ENCODE measurements at places on chromosomes 1 and 21. TPM values are rescaled to one million over a fixed set of nuclear protein-coding genes. Genes with fewer than 3 reads are reported as not detected.

DNA sequence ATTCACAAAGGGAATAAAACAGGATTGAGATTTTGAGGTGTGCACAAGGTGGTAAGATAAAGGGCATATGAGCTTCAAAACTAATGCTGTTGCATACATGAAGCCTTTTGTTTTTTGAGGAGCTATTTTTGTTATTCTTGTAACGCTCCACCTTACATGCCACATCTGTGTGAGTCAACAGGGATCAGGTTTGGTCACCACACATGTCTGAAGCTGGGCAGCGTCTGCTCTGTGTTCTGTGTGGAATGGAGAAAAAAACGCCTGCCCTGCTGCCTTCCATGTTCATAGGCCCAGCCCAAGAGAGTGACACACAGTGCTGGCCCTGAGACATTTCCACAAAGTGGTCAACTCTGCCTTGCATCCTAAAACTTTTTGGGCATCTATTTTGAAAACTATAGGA lies 67.7 kb downstream of the MPZL1 start:
- no peak for DNase-seq

- no peak for DNase-seq
Measured at GRCh38 chr1:24425922-24426321, 10.3 kb downstream of the NIPAL3 start.

DNA sequence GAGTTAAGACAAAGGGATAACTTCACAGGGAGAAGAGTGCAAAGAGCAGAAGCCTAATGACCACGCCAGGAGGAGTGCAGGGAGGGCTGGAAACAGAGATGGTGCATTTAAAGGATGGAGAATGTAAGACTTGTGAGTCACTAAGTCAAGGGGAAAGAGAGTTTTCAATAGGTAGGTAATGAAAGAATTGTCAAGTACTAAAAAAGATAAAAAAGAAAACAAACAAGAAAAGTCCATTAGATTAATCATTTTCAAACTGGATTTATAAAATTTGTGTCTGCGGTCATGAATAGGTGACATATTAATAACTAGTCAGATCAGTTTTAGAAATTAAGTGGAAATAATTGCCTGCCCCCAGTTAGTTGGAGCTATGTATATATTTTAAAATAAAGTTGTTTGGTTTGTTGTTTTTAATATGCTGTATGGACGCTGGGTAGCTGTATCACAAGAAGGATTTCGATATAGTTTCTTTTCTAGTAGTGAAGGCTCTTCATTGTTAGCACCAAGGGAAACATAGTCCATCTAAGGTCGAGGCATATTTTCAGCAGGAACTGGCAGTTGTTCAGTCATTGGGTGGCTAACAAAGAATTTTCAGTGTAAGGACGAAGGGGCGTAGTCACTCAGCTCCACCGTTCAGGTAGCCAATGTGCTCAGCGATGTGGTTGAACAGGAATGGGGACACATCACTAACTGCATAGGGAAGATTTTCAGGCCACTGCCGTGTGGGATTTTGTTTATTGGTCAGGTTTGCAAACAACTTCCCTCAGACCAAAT lies 203.0 kb downstream of the TGFB2 start:
- DNase-seq = no peak

DNA sequence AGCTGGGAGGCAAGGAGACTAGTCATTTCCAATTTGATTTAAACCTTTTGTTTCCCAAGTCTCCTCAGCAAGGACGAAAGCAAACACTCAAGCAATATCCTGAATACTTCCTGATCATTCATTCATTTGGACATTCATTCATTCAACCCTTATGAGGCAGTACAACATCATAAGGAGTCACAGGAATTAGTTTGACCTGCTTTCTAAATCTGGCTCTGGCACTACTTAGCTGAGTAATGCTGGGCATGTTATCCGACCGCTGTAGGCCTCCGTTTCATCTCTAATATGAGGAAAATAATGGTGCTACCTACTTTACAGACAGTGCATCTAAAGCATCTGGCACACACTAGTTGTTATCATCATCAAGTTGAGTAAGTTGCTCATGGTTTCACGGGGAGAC lies 11.7 kb downstream of the FAM78B start:
- no peak for DNase-seq

GRCh38 chr21:32803651-32804050 lies 32.1 kb upstream of the PAXBP1 start:
- no peak for DNase-seq

GRCh38 chr1:1917995-1918900 lies 831 bp downstream of the TMEM52 start:
- DNase-seq = no peak

DNA sequence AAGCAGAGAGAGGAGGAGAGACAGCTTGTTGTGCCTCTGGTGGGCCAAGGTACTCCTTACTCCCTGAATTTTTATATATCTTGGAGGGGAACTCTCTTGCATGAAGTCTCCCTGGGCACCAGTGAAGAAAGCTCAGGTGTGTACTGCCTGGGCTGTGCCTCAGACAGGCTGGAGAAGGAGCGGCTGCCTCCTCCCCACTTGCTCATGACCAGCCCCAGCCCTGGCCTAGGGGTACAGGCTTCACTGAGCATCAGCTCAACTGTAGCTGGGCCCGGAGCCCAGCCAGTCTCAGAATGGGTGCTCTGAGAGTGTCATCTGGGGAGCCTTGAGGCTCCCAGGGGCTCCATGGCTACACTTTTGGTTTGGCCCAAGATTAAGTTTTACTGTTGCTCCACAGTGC lies 44.8 kb upstream of the TENT5C start:
- DNase-seq = no peak

The DISP3 gene
- total RNA-seq = 2.1 TPM

The FAM131C gene
- total RNA-seq = not detected

The KCNJ15 gene
- not detected for total RNA-seq

The PADI2 gene
- 4.3 TPM for total RNA-seq

The MROH7 gene
- not detected for total RNA-seq

Data from SJCRH30 (cell line).